Hindlimb muscle (tissue), 1 donor: ENCODE measurements at places on chromosomes 5 and 9. TPM values are rescaled to one million over a fixed set of nuclear protein-coding genes. Genes with fewer than 3 reads are reported as not detected.

The DBH gene
- polyA plus RNA-seq: 0.54 TPM

DNA sequence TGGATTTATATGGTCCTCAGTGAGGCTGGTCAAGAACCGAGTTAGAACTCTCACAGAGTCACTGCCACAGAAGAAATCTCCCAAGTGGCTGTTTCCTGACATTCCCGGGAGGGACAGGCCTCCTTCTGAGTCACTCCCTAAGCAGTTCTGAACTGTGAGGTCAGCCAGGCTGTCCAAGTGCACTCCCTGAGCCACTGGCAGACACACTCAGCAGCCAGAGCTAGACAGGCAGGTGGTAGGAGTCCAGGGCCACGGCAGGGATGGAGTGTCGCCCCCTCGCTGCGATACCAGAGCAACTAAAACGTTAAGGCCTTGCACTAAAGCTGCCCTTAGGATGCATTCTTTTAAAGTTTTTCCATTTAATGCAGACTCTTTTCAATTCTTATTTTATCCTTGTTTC, 3.4 kb downstream of the IL4 start:
- DNase-seq: no peak

The ALDH1A1 gene
- 30.8 TPM for polyA plus RNA-seq

GRCh38 chr5:139745800-139746690, 49.6 kb upstream of the PSD2 start:
- peak; percentile 69 for DNase-seq

GRCh38 chr9:132946631-132947295, 2.3 kb upstream of the TSC1 start:
- no peak for DNase-seq

DNA sequence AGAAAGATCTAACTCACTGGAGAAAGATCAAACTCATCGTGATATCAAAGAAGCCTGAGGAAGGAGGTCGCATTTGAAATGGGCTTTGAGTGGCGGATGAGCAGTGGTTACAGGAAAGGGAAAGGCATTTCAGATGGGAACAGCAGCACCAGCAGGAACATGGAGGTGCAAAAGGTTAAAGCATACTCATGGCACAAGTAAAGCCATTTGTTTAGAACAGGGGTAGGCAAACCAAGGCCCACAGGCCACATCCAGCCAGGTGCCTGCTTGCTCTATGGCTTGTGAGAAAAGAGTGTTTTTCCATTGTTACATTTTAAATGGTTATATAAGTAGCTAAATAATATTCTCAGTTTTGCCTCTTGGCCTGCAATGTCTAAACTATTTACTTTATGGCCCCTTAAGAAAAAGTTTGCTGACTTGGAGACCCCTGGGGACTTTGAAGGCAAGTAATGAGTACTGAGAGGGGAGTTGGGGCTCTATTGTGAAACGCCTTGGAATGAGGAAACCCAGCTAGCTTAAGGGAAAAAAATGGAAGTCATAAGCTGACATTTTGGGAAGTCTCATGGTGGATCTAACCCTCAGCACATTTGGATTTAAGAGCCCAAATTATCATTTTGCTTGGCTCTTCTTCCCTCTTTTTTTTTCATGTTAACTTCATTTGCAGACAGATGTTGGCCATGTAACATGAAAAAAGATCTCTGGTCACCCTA, 211.1 kb downstream of the NR3C1 start:
- no peak for DNase-seq

DNA sequence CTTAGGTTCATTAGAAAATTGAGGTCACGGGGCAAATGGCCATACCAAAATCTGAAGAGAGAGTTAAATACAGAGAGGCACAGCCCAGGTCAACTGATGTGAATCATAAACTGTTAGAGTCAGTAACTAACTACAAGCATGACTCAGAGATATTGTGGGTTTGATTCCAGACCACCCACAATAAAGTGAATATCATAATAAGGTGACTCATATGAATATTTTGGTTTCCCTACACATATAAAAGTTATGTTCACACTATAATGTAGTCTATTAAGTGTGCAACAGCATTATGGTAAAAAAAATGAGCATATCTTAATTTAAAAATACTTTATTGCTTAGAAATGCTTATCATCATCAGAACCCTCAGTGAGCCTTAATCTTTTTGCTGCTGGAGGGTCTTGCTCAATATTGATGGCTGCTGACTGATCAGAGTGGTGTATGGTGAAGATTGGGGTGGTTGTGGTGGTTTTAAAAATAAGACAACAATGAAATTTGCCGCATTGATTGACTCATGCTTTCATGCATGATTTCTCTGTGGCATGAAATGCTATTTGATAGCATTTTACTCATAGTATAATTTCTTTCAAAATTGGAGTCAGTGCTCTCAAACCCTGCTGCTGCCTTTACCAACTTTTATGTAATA, 53.1 kb upstream of the EDIL3 start:
- DNase-seq: no peak

DNA sequence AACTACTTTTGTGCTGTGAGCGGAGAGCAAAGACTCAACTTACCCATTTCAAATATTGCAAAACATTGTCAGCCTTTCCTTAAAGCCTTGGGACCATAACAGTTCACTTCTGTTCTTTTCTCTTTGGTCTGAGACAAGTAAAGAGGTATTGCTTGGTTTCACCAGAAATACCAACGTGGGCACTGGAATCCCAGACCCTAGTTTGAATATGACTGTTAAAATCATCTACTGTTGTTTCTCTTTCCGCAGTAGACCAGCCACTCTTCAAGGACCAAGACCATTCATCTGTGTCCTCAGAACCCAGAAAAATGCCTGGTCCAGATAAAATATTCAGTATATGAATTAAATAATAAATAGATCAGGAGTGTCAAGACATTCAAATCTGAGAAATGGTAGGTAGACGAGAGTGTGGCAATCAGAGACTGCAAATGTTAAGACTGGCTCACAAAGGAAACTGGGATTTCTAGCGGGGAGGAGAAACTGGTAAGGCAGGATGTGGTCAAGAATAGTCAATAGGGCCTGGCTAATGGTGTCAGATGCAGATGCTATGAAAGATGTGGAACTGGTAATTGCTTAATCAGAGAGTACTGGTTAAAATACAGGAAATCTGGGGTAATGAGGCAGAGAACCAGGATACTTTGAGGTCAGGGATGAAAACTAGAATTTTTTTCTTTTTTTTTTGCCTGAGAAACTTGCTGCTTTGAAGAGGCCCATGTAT, 82.1 kb upstream of the IL33 start:
- DNase-seq: no peak

- DNase-seq: no peak
Measured at GRCh38 chr5:145551714-145552113, 283.4 kb downstream of the PRELID2 start.

The RNF183 gene
- not detected for polyA plus RNA-seq

DNA sequence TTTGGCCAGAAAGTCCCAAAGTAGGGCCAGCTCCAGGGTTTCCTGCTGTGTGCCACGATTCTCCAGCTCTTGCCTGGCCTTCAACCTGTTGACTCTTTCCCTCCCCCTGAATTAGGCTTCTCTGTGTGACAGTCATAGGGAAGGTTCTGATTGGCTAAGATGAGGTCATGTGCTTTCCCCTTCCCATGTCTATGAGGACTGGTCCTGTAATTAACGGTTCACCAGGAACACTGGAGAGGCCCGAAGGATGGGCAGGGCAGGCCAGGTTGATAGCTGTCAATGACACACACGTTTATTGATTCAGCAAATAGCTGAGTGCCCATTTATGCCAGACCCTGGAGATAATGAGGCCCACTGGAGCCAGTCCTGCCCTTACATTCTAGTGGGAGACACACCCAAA, 9.0 kb upstream of the PRR7 start:
- DNase-seq: no peak

DNA sequence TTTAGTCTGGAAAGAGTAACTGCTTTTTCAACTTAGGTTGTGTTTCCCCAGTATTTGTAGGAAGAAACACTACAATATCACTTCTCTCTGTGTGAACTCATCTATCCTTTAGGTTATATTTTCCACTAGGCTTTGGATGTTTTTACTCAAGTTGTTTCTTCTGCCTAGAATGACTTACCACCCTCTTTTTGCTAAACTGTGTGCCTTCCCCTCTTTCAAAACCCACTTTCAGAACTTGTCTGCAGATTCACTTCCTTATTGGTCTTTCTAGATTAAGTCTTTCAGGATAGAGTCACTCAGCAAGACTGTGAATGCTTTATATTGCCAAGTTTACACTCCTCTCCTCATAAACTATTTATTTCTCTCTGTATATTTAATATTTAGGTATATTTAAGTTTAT, 14.2 kb upstream of the CAST start:
- no peak for DNase-seq

DNA sequence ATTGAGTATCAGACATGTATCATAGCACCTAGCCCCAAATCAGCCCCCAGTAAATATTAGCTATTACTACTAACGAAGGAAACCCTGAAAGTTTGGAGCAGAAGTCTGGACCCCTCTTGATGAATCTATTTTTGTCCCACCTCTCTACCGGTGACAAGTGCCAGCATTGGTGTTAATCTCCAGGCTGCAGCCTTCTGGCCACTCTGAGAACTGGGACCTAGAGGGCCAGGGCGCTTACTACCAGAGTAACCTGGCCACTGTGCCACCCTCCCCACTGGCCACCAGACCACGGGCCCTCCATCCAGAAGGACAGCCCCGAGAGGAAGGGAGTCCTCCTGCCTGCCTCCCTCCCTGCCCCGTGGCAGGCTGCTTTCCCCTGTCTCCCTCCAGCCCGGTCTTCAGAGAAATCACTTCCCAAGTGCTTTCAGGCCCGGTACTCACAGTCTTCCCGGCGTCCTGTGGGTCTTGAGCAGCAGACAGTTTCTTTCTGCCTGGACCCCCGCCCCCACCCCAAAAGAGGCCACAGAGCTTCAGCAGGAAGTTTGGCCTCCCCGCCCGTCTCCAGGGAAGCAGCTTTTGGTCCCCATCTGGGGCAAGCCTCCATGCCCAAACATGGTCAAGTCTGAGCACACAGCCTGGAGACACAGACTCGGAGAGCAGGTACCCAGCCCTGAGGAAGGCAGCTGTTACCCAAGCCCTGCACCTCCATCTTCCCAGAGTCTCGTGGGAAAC, at the start of gene KCNMB1:
TSS of gene KCNMB1 (minus strand) at position 550 of the 732 bp plus-strand sequence. CDS start 3,920 bp downstream, outside the sequence.
- no peak for DNase-seq

GRCh38 chr5:40306869-40307487, 372.7 kb upstream of the PTGER4 start:
- DNase-seq: no peak

GRCh38 chr5:177511181-177511580, 1.6 kb upstream of the DOK3 start:
- no peak for DNase-seq

The PCDHGA3 gene
- 1.0 TPM for polyA plus RNA-seq

The FOXD4L3 gene
- polyA plus RNA-seq: not detected

The PROB1 gene
- 55.2 TPM for polyA plus RNA-seq

DNA sequence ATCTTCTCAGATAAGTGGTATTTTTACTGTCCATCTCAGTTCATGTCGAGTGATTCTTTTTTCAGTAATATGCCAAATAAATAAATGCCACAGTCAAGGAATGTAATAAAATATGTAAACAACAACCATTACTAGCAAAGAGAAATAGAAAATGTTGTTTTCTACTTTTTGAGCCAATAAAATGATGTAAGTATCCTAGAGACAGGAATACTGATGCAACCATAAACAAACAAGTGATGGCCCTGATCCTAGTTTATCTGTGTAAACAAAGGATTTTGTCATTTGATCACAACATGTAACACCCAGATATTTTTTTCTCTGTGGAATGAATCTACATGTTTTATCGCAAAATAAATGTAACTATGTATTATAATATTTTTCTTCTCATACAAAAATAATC, 1852.8 kb downstream of the EFNA5 start:
- DNase-seq: no peak

GRCh38 chr5:181191526-181192336, 13.3 kb downstream of the TRIM7 start:
- DNase-seq: peak; percentile 97

DNA sequence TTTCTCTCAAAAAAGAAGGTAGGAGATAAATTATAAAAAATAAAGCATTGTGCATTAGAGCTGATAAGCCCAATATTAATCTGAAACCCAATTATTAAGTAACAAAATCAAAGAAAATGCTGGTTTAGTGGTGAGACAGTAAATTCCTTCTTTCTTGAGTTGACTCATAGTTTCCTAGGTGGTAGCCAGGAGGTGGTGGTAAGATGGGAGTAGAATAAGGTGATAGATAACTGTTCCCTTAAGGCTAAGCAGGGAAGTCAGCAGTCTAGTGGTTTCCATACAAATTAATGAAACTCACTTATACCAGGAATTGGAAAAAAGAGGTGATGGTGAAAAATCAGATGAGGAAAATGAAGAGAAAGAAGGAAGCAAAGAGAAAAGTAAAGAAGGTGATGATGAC, 23.2 kb downstream of the LYSMD3 start:
- no peak for DNase-seq

DNA sequence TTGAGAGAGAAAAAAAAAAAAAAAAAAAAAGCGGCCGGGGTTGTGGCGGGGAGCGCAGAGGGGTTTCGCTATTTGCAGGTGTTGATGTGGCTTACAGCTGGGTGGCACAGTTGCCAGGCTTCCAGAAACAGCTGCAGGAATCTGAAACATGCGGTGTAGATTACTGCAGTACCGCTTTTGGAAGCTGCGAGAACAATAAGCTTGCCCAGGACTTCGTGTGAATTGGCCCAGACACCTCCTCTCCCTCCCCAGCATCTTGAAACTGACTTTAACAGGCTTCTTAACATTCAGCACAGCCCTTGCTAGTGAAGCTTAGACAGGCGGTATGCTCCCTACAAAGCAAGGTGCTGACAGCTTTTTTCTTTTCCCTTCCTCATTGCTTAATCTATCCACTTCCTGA, 104.0 kb downstream of the ATP10B start:
- DNase-seq: peak; percentile 20

The LRRC14B gene
- 41.2 TPM for polyA plus RNA-seq

DNA sequence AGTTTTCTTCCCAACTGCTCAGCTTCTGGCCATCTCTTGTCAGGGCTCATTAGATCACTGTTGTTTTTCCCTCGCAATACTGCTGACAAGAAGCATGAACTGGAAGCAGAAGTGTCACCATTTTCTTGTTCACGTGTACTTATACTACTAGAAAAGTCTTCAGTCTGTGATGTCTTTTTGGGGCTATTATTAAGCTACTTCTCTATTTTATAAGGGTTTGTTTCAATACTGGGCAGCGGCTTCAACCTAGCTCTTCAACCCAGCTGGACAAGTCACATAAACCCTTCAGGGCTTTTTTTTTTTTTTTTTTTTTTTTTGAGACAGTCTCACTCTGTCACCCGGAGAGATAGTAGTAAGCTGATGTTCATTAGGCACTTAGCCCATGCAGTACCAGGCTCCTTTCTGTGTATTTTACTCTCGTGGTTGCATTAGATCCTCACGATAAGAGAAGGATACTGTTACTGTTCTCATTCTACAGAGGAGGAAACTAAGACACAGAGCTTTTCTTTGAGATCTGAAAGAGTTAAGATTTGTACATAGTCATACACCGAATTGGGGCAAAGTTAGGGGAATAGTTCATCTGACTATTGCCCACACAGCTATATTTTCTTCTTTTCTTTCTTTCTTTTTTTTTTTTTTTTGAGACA, 20.5 kb downstream of the RAPGEF1 start:
- no peak for DNase-seq

- DNase-seq: no peak
Measured at GRCh38 chr9:2043881-2044462, 28.8 kb downstream of the SMARCA2 start.

GRCh38 chr5:173973616-173973969, 15.4 kb upstream of the C5orf47 start:
- DNase-seq: no peak

The CSF1R gene
- 45.1 TPM for polyA plus RNA-seq
